ENCODE measurements at places on chromosomes 3 and 15.

- DNase-seq = no peak
These were observed 76.8 kb downstream of the SLMAP start for GRCh38 chr3:57832900-57833313.

DNA sequence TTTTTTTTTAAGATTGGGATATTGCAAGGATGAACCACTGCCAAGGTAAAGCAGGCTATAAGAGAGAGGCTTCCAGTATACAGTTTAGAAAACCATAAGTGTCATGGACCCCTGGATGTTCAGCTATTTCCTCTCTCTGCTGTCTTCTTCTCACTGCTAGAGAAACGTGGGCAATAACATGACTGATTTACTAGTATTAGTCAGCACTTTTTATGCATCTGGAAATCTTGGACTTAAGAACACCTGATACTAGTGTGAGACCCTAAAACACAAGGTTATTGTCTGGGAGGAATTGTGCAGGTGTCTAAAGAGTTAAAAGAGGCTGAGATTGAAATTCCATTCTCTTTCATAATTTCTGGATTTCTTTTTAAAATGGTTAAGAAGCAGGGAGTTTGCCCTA lies 460.6 kb upstream of the MCTP2 start:
- no peak for DNase-seq

- no peak for DNase-seq
These were observed 229.2 kb upstream of the LRTM1 start for GRCh38 chr3:55156851-55157650.

- DNase-seq = no peak
These were observed 8.0 kb upstream of the KBTBD8 start for GRCh38 chr3:66989860-66990696.

- no peak for DNase-seq
These were observed 37.6 kb downstream of the AAGAB start for GRCh38 chr15:67216859-67217258.

- DNase-seq = no peak
These were observed 11.0 kb upstream of the KCNMB2 start for GRCh38 chr3:178525251-178525650.

DNA sequence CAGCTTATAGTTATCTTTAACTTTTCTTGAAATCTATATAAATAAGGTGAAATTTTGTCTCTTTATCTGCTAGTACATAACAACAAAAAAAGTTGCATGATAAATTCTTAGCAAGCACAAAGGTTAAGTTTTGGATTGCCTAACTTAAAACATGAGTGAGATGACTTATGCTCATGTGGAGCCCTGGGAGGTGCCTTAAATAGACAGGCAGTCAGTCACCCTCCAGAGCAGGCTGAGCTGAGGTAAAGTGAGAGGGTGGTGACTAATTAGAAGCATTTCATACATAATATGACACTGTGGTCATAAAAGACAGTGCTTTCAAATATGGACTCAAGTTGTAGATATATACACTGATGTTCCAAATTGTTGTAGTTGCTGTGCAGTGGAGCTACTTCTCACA lies 14.6 kb upstream of the MME start:
- DNase-seq = no peak

DNA sequence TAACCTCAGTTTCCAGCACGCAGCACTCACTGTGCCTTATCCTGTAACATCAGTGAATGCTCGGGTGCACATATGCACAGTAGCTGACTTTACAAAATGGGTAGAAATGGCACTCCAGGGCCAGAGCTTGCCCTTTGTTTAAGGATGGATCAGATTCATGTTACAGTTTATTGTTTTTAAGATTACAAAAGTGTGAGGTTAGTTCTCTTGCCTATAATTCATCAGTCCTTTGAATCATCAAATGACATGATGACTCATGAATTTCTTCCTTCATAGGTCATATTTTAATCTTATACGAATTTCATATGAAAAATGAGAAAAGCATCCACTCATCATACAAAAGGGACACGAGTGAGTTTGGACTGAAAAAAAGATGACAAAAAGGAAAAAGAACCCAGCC lies 545.3 kb downstream of the GBE1 start:
- no peak for DNase-seq

DNA sequence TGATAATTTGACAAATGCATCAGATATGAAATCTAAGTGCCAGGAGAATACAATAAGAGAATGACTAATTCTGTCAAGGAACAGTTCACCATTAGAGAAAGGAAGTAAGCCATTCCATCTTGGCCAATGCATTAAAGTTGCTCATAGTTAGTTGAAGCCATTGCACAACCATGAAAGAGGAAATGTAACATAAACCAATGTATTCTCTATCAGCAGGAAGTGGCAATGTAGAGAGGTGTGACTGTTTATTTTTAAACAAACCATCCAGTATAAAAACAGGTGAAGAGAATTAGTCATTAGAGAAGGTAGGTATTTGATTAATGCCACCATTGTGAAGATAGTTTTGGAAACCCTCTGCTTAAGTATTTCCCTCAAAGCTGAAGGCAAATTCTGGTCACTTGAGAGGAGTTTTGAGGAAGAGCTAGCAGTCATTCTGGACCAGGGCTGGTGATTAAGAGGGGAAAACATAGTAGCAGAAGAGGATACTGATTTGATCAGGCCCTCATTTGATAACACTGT lies 10.7 kb upstream of the ANXA2 start:
- DNase-seq = no peak

GRCh38 chr3:124691599-124691998 lies 38.7 kb upstream of the UMPS start:
- no peak for DNase-seq

GRCh38 chr3:139319428-139320402 lies 24.1 kb upstream of the MRPS22 start:
- no peak for DNase-seq

DNA sequence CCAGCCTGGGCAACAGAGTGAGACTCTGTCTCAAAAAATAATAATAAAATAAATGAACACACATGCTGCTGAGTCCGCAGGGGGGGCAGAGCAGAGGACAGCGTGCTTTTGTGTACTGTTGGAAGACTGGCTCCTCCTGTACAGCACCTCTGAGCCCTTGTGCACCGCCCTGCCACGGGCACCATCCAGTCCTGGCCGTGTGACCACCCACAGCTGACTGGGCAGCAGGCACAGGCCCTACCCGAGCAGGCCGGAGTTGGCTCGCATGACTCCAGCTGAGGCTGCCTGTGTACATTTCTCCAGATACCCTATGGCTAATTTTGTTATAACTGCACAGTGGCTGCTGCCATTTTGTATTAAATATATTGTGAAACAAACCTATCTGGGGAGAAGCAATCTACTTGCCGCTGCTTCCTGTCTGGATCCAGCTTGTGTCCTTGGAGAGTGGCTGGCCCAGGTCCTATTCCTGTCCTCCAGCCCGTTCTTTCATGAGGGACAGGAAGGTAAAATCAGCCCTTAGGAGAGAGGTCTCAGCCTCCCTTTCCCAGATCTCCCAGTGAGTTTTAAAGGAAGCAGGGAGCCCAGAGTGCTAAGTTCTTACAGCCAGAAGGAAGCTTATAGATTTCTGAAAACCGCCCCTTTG lies 14.6 kb downstream of the IVD start:
- no peak for DNase-seq
